ENCODE measurements at places on chromosomes 3 and 15. TPM values are rescaled to one million over a fixed set of nuclear protein-coding genes. Genes with fewer than 3 reads are reported as not detected.

The RYR3 gene
- total RNA-seq, result not detected

The FEZF2 gene
- not detected for total RNA-seq

The GABRB3 gene
- not detected for total RNA-seq

The GFM1 gene
- 69.5 TPM for total RNA-seq

The POTEB2 gene
- total RNA-seq, result not detected

The SCN11A gene
- 0.05 TPM for total RNA-seq

The PRTG gene
- total RNA-seq, result not detected

DNA sequence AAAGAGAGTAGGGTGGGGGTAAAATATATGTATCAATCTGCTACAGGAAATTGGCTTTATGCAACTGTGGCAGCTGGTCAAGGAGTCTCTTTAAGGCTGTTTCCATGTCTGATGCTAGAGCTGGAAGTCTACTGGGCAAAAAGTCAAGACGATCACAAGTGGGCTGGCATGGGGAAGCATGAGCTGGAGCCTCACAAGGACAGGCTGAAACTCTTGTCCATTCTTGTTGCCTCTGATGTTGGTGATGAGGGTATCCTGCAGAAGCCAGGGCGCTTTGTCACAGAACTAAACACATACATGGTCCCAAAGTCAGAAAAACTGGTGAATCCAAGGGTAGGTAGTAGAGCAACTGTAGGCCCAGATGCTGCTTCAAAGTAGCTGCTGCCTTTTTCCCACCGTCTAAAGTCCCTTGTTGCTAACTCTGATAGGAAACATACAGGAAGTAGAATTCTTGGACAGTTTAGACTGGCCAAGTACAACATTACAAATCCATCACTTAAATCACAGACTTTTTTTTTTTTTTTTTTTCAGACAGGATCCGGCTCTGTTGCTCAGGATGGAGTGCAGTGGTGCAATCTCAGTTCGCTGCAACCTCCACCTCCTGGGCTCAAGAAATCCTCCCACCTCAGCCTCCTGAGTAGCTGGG lies 54.2 kb downstream of the RPL39L start:
- DNase-seq, result no peak

DNA sequence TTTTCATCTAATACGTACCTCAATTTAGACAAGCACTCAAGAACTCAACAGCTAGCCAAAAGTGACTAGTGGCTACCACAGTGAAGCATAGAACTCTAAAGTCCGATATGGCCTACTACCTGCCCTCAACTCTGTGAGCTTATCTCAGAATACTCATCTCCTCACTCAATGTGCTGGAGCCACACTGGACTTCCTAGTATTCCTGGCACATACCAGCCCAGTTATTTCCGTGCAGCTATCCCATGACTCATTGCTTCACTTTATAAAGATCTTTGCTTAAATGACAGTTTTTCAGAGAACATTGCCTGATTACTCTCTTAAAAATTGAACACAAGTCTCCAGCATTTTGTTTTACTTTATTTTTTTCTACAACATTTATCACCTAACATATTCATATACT lies 524.7 kb downstream of the PYDC2 start:
- DNase-seq, result no peak

DNA sequence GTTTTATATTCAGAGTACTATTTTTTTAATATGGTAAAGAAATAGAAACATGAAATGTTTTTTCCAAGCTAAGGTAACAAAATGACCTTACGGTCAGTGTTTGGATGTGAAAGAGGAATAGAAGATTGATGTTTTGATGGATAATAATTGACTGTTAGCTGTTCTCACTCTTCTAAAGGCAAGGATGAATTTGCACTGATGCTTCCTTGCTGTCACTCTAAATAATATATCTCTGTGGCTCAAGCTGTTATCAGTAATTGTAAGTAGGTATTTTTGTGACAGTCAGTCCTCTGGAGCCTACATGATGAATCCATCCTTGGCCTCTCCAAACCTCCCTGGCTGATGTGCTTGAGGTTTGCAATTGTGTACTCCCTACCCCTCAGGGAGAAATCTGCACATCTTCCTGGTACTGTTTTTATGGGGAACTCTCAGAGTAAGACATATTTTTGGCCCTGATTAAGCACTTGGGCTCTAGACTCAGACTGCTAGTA lies 283.7 kb downstream of the NLGN1 start:
- DNase-seq, result no peak

DNA sequence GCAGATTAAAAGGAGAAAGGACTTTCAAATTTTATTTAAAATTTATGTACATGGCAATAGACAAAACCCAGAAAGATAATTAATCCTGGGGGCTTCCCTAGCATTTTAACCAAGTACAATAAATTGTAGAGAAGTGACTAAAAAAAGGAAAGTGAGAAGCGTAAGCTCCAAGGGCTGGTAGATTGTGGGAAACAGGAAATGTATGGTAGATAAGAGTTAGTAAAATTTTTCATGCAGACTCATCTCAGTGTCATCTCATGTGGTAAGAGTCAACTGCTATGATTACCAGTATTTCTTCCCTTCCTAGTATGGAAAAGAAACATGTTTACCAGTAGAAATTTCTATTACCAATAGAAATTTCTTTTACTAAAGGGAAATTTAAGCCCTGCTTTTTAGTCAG lies 464.3 kb upstream of the AGTR1 start:
- no peak for DNase-seq

DNA sequence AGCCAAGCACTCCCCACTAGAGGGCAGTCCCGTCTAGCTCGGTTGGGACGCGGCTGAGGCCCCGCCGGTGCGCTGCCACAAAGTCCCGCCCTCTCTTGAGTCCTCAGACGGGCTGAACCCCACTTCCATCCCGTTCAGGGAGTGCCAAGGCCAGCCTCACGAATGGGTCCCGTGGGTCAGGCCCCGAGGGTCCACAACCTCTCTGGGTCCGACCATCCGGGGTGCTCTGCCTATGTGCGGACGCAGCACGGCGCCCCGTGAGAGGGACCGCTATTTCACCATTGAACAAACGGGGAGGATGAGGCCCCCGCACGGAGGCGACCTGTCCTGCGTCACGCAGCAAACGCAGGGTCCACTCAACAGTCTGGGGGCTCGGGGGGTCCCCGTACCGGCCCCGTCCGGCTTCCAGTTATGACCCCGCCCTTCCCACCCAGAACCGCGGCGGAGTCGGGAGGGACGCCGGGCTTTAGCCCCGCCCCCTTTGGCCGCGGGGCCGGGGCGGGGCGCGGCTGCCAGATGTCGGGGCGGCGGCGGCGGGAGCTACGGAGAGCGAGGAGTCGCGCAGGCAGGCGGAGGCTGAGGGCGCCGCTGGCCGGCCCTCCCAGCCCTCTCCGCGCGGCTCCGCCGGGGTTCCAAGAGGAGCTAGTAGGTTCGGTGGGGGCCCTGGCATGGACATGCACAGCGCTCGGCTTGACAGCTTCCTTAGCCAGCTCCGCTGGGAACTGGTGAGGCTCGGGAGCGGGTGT lies at the start of gene INKA1:
INKA1 (plus strand) TSS at position 543 of the 746 bp plus-strand sequence; CDS start at position 675, 132 bp downstream.
- DNase-seq, result peak; percentile 91

DNA sequence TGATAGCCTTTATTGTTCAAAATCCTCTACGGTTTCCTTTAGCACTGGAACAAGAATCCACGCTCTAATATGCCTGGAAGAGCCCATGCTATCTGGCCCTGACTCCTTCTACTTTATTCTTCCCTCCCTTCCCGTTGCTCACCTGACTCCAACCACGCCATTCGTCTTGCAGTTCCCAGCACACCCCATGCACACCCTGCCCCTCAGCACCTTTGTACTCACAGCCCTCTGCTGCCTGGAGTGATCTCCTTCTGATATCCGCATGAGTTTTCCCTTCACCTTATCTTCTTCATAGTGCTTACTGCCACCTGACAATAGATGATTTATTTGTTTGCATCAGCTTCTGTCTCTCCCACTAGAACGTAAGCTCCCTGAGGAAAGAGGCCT lies 16.6 kb upstream of the BCL2A1 start:
- DNase-seq, result no peak

DNA sequence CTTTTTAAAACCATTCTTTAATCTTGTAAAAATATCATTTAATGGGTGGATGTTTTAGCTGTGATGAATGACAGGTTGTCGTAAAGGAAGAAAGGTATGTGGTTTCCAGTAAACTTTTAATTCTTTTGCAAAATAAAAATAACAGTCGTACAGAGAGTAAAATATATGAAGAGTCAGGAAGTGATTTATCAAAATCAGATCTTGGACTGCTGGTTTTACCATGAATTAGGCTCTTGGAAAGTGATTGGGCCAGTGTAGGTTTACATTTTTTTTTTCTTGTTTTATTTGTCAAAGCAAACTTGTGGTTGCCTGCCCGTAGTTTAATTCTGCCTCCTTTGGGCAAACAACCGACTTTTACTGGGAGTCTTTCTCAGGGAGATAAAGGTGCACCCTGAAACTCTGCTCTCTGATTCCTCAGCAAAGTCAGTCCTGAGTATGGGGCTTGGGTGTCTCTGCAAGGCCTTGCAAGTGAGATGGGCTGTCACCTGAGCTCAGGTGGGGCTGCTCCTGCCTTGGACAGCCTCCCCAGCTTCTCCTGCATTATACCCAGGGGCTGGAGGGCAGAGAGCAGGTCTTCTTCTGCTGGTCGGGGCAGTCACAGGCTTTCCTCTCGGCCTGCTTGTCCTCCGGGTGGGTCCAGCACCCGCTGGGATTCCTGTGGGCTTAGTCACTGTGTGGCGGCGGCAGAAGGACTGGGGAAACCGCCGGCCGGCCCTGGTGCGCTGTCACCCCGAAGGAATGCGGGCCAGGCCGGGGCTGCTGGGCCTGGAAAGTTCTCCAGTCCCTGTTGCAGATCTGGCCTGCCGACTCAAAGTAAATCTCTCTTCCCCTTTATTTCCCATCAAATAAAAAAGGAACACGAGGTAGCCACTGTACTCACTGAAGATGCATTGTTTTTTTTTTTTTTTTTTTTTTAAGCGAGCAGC lies 79.0 kb downstream of the IGF1R start:
- no peak for DNase-seq

- DNase-seq, result no peak
These were observed 12.6 kb downstream of the EFCAB12 start for GRCh38 chr3:129415830-129416229.

- no peak for DNase-seq
These were observed 23.8 kb downstream of the FEM1B start for GRCh38 chr15:68301301-68301700.

GRCh38 chr3:62189376-62189698 lies 184.0 kb downstream of the FEZF2 start:
- no peak for DNase-seq

GRCh38 chr3:37402351-37402750 lies 228.0 kb upstream of the LRRFIP2 start:
- DNase-seq, result no peak

DNA sequence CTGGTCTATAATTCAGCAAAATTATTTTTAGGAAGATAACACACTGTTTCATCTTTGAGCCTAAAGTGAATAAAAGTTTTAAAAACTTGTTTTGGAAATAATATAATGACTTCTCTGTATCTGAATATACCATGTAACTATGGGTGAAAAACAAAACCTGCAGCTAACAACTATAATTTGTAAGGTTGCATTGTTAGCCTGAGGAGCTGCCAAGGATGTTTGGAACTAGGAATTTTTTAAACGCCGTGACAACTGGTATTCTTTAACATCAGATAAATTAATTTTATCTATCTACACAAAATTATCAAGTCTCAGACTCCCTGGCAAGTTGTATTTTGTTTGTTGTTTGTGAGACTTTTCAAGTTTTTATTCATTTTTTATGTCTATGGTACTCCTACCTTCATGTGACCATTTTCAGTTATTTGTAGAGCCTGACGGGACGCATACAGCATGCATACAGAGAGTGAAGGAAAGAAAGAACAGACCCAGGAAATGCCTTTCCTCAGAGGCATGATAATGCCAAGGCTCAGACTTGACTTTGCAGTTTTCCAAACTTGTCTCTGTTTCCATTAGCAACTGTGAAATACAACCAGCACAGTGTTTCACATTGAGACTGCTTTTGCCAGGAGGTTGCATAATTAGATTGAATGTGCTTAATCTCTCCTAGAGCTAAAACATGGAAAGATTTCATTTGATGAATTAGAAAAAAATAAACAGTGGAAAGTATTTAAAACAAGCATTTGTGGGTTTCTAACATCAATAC lies 60.8 kb upstream of the ARHGEF26 start:
- no peak for DNase-seq

GRCh38 chr3:52731590-52731989 lies 25.7 kb downstream of the SPCS1 start:
- DNase-seq, result no peak

DNA sequence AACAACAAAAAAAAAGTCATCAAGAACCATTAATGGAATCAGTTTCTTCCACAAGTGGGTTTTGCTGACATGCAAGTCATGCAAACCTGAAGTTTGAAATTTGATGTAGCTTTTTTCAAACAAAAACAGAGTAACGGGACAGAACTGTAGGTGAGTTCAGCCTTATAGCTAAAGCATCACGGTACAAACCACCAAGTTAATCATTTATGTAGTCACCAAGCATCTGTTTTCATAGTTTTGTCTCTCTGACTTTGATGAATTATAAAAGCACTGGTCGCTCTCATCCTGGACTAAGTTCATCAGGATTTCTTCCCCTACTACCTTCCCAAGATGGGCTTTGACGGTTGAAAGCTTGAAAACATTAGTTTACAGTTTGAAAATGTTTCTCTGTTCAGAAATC lies 117.0 kb upstream of the SAMMSON start:
- no peak for DNase-seq

GRCh38 chr15:78422571-78423340 lies 15.3 kb upstream of the IREB2 start:
- DNase-seq, result peak; percentile 71

DNA sequence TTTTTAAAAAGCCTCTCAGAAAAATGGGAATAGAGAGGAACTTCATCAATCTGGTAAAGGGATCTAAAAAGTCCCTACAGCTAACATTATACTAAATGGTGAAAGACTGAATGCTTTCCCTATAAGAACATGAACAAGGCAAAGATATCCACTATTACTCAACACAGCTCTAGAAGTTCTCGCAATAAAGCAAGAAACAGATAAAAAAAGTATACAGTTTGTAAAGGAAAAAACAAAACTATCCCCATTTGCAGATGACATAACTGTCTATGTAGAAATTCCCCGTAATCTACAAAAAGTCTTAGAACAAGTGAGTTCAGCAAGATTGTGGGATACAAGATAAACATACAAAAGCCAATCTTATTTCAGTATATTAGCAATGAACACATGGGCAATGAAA lies 15.4 kb downstream of the EDC3 start:
- no peak for DNase-seq

DNA sequence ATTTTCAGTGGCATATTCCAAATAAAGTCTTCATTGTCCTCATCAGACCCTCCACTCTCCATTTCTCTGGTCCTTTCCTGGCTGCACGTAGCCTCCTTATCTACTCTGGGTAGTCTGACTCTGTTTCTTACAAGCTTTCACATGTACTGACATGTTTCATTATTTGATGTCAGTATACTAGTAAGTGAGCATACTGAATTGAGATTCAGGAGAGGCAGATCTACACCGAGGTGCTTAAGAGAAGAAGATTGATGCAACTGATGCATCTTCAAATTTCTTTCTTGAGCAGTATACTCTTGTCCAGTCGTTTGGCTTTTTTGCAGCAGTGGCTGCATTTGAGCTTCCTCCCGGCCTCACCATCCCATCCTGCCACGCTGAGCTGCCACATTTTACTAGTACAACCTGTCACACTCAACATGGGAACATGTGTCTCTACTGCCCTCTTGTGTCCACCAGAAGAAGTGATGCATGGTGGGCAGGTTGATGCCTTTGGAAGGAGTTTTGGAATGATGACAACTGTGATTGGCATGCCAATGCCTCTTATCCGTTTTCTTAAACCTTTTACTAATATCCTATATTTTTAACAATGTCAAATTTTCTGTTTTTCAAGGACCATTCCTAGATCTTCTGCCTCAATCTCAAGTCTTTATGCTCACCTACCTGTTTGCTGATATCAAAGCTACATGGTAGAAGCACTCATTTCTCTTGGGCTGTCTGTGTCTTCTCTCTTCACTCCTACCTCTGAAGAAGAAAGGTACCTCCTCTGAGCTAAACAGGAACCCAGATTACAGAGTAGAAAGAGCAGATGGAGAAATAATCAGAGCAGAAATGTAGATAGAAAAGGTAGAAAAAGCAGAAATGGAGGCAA lies 38.7 kb downstream of the GUCA1C start:
- peak; percentile 65 for DNase-seq

Measured in natural killer cell treated with Interleukin-12 subunit alpha and Interleukin-12 subunit beta and Interleukin-15 and Interleukin-18, amount 100 ng/mL, for 72 hours (primary cell).